ENCODE measurements at places on chromosomes 12 and 14.

GRCh38 chr14:63452796-63453195 is 90.4 kb downstream of the PPP2R5E start:
- peaks cover 9% of the 10 kb centered on the region for H3K4me1 ChIP-seq
- no peak overlapping the region for H3K27ac ChIP-seq
- H3K27me3 ChIP-seq: no peaks in the 10 kb centered on the region
- H3K36me3 ChIP-seq: no peaks in the 10 kb centered on the region

DNA sequence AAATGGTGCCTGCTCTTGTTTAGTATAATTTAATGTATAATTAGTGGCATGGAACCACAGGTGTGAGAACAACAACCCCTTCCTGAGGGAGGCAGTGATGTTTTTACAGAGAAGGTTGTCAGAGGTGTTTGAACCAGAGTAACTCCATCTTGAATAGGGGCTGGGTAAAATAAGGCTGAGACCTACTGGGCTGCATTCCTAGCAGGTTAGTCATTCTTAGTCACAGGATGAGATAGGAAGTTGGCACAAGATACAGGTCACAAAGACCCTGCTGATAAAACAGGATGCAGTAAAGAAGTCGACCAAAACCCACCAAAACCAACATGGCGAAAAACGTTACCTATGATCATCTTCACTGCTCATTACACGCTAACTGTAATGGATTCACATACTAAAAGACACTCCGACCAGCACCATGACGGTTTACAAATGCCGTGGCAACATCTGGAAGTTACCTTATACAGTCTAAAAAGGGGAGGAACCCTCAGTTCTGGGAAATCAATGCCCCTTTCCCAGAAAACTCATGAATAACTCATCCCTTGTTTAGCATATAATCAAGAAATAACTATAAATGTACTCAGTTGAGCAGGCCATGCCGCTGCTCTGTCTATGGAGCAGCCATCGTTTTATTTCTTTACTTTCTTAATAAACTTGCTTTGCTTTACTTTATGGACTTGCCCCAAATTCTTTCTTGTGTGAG is 47.8 kb upstream of the LTA4H start:
- no peak overlapping the region for H3K27ac ChIP-seq
- no peaks in the 10 kb centered on the region for H3K27me3 ChIP-seq
- peaks cover 13% of the 10 kb centered on the region for H3K4me1 ChIP-seq

- H3K27me3 ChIP-seq: no peaks in the 10 kb centered on the region
- ATAC-seq: no peak
- H3K4me3 ChIP-seq: no peak overlapping the region
- no peaks in the 10 kb centered on the region for H3K36me3 ChIP-seq
Observed at GRCh38 chr14:88181072-88181471, 142.0 kb downstream of the KCNK10 start.

DNA sequence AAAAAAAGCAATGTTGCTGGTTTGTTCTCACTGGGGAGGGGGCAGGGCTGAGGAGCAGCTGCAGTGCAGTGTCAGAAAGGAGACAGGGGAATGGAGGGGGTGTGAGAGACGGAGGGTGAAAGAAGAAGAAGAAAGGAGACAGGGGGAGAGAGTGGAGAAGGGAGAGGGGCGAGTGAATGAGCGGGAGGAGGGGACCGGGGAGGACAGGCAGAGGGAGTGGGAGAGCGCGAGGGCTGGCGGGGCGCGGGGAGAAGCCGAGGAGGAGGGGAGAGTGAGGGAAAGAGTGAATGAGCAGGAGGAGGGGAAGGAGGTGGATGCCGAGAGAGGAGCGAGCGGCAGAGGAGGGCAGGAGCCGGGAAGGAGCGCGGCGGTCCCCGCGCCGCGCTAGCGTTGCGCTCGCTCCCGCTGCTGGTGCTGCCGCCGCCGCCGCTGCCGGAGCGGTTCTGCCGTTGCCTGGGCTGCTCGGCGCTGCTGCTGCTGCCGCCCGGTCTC is at the start of gene NOVA1:
Gene NOVA1 (minus strand): TSS at position 445 of the 492 bp plus-strand sequence. CDS start 597 bp downstream, outside the sequence.
- ATAC-seq: peak; percentile 1
- peak within 1 kb of the TSS; percentile 67 for H3K27ac ChIP-seq
- H3K27me3 ChIP-seq: no peaks in the 10 kb centered on the region
- H3K4me1 ChIP-seq: no peaks in the 10 kb centered on the region

All from gastroesophageal sphincter (tissue), 4 donors.